Endodermal cell (in vitro differentiated cells): ENCODE measurements at places on chromosomes 12 and 14. TPM values are rescaled to one million over a fixed set of nuclear protein-coding genes. Genes with fewer than 3 reads are reported as not detected.

GRCh38 chr14:106657460-106657859, 1131.1 kb downstream of the TMEM121 start:
- DNase-seq, result no peak

GRCh38 chr12:47889040-47889439, 15.8 kb downstream of the VDR start:
- no peak for DNase-seq

Gene BDKRB1
- not detected in 3 replicates for total RNA-seq

Gene SLCO1B1
- total RNA-seq, result not detected in 3 replicates

DNA sequence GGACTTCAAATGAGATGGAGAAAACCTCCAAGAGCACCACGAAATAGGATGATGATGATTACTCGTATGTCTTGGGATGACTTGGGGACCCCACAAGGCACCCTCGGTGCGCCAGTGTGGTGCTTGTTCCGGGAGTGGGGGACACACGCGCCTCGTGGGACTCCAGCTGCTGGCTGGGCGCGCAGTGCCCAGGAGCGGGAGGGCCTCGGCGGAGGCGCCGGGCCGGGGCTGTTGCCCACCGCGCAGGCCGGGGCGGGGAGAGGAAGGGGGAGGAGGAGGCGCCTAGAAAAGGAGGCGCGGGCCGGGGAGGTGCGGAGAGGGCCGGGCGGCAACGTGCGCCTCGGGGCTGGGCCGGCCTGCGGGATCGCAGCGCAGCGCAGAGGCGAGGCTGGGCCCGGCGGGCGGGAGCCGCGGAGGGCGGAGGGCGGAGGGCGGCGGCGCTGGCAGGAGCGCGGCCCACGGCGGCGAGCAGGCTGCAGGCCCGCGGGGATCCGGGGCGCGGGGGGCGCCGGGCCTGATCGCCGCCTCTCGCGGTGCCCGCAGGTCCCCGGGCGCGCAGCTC, at the start of gene RFLNA:
TSS of gene RFLNA (plus strand) at position 314 of the 562 bp plus-strand sequence. CDS start 337 bp downstream, outside the sequence.
- DNase-seq, result peak; percentile 84

Gene TRHDE
- 0.20 and 0.45 TPM in 2 replicates for total RNA-seq

GRCh38 chr12:82912406-82912805, 225.7 kb downstream of the TMTC2 start:
- DNase-seq, result no peak

GRCh38 chr12:58458102-58458501, 462.2 kb downstream of the LRIG3 start:
- DNase-seq, result no peak

DNA sequence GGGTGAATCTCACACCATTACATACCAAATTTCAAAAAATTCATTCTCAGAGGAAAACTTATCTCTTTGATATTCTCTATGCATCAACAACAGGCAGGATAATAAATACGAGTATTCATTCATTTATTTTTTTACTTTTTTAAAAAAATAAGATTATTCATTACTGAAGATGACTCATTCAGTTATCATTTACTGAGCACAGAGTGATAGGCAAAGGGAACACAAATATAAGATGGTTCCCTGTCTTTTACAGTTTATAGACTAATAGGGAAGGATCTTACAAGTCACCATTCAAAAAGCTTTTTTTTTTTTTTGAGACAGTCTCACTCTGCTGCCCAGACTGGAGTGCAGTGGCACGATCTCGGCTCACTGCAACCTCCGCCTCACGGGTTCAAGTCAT, 5.0 kb upstream of the PABPN1 start:
- DNase-seq, result no peak

GRCh38 chr14:29832042-29832441, 95.6 kb downstream of the PRKD1 start:
- no peak for DNase-seq

GRCh38 chr14:91693346-91693745, 38.5 kb downstream of the CATSPERB start:
- DNase-seq, result no peak

DNA sequence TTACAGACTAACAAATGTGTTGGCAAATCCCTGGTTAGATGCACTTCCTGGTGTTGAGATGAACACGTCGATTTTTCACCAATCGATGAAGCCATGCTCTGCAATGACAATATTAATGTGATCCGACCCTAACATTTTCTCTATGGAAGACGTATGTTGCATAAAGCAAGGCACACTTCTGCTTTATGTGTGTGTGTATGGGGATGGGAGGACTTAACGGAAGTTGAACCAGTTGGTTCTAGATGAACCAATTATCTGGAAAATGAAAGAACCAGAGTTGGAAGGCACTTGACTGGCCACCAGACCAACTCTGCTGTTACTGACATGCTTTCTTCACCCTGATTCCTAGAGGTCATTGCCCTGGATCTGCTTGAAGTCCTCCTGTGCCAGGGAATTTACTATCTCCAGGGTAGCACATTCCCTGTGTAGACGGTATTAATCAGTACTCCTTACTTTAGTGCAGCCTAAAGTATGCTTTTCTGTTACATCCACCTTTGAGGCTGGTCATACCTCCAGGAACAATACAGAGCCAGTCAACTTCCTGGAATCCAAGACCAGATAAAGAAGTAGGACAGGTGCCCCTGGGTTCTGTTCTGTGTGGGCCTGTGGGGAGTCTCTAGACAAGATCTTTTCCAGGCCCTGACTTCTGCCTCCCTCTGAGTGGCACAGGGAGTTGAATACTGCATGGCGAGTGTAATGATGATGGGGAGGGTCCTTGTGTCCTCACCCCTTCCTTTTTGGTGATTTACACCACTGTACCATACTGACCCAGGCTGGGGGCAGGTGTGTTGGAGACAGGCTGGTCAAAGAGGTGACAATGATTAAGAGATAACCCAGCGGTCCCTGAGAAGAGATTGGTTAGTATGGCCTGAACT, 4.1 kb downstream of the SDR39U1 start:
- no peak for DNase-seq

GRCh38 chr12:42550800-42551199, 38.7 kb downstream of the PRICKLE1 start:
- no peak for DNase-seq

GRCh38 chr14:103127356-103127755, 4.1 kb downstream of the TNFAIP2 start:
- no peak for DNase-seq

DNA sequence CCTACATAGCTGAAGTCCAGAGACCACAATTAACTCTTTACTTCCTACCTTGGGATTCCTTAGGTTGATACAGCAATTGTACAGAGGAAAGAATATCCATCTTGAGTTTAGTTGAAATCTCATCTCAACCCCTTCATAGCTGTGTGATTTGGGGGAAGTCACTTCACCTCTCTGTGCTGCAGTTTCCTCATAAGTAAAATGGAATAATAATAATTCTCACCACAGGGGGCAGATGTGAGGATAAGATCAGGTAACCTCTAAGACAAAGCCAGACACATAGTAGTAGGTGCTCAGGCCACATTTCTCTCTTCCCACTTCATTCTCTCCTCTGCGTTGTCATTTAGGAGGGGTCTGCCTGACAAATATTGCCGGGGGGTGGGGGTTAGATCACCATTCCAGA, 6.7 kb downstream of the FOXN4 start:
- no peak for DNase-seq

Gene ZNF219
- 59.6 to 65.5 TPM (median 60.9 TPM) in 3 replicates for total RNA-seq

Gene GABARAPL1
- total RNA-seq, result 191 and 193 TPM in 2 replicates

Gene RHEBL1
- 0.56 to 3.2 TPM (median 3.2 TPM) in 3 replicates for total RNA-seq

GRCh38 chr12:52206304-52207040, 14.7 kb upstream of the KRT80 start:
- DNase-seq, result peak; percentile 35

DNA sequence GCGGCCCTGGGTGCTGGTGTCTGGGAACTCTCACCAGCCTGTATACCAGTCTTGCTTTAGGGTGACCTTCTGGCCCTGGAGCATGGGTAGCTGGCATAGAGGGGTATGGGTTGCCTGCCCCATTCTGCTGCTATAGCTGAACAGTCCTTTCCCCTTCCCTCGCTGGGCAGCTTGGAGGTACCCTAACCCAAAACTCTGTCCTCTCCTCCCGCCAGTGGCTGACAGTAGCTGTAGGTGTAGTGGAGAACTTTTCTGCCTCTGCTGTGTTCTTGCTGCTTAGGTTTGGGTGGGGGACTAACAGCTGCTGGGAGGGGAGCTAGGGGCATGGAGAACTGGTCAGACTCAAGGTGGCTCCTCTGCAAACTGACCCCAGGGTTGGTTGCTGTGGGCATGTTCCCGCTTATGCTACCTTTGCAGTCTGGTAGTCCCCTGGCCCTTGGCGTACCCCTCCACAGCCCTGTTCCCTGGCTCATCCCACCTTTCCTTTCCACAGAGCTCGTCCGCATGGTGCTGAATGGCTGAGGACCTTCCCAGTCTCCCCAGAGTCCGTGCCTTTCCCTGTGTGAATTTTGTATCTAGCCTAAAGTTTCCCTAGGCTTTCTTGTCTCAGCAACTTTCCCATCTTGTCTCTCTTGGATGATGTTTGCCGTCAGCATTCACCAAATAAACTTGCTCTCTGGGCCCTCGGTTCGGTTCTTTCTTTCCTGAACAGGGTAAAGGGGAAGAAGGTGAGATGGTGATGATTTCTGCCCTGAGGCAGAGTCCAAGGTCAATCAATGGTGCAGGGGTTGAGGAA, 2.9 kb downstream of the MYL6 start:
- DNase-seq, result no peak

Gene RTN1
- total RNA-seq, result 2.4 to 5.9 TPM (median 5.2 TPM) in 3 replicates

DNA sequence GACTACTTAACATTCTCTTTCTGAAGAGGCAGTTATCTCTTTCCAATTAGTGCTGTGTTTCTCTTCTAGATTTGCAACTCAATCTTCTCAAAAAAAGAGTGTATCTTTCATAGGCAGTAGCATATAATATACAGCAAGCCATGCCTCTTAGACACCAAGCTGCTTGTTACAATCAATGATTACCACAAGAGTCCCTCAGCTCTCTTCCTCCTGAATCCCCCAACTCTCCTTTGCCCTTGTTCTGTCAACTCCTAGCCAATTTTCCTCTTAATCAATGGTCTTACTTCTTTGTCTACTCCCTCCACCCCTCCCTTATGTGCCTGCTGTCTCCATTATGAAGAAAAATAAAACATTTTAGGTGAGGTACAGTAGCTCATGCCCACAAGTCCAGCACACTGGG, 2.6 kb downstream of the TMTC1 start:
- DNase-seq, result no peak

DNA sequence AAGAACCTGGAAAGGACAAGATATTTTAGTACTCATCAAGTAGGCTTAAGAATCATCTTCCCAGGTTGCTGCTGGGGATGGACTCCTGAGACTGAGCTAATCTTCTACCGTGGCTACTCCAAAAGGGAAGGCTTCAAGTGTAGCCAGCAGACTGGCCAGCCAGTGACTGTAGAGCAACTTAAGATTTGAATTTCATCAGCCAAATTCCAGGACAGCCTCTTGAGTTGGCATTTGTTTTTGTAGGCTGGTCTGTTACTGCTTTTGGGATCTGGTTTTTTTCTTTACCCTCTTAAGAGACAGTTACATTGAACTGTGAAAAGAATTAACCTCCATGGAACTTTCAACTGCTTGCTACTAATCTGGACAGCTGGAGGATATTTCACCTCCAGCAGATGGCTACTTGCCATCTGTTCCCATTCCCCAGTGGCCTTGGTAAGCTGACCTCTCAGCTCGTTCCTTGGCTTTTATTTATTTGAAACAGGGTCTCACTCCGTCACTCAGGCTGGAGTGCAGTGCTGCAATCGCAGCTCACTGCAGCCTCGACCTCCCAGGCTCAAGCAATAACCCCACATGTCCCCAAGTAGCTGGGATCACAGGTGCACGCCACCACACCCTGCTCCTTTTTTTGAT, 20.7 kb downstream of the VTI1B start:
- no peak for DNase-seq

- no peak for DNase-seq
Measured at GRCh38 chr12:114165921-114166320, 199.8 kb upstream of the RBM19 start.

Gene IKBIP
- 10.6 and 12.6 TPM in 2 replicates for total RNA-seq

GRCh38 chr14:56422221-56422620, 157.4 kb upstream of the TMEM260 start:
- DNase-seq, result no peak

DNA sequence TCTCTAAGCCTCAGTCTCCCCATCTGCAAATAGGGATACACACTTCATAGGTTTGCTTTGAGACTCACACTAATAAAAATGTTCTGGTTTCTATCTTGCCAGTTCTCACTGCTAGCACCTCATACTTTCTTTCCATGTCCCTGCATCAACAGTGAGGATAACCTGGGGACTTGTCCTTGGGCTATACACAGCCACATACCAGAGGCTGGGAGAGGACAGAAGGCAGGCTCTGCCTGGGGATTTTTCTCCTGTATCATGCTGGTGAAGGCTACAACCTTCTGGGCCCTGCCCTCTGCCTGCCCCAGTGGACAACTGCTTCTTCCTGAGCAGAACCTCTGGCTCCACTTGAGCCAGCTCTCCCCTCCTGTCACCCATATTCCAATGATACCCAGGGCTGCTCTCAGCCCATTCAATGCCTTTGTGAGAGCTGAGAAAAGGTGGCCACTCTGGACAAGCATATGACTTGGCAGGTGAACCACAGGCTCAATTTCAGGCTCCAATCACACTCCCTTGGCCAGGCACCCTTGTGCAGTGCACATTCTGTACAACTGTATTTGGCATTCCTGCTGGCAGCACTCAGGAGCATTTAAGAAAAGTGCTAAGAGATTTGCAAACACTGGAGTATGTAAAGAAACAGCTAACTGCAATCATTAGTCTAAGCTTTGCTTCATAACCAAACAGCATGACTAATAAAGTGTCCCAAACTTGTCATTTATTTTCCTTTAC, 135.8 kb upstream of the VRK1 start:
- DNase-seq, result no peak

DNA sequence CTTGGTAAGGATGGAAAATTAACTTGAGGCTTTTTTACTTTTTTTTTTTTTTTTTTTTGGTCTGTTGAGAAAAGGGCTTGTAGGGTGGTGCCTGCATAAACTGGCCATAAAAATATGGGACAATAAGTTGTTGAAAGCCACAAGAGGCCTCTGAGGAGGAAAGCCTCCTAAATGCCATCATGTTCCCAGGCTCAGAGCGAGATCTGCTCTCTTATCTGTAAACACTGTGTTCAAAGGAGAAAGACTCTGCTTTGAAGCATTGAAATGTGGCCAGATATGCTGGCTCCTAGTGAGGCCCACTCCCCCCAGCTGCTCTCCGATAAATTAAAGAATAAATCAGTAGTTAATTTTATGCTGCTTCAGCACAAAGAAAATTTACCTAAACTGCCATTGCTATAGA, 504.9 kb downstream of the DIO2 start:
- no peak for DNase-seq

DNA sequence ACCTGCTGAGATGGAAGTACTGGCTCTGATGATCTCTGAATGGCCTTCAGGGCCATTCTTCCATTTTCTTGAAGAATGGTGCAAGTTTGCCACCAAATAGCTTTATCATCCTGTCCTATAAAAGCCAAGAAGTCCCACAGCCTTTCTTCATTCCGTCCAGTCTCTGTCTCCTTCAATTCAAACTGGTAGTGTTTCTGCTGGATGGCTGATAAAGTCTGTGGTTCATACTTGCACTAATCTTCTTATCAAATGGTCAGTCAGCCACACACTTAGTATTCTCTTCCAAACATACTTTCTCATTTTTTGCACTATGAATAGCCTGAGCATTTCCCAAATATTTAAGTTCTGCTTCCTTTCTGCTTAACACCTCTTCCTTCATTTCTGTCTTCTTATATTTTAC, 39.4 kb upstream of the BEGAIN start:
- no peak for DNase-seq
